Endothelial cell of umbilical vein (primary cell): ENCODE measurements at places on chromosomes 12 and 14. TPM values are rescaled to one million over a fixed set of nuclear protein-coding genes. Genes with fewer than 3 reads are reported as not detected.

Gene CCDC196
- not detected in 2 replicates for total RNA-seq

Gene AP5M1
- total RNA-seq: 38.7 and 39.6 TPM in 2 replicates

Gene ANKRD33
- 0.95 and 1.2 TPM in 2 replicates for total RNA-seq

Gene SLC10A1
- total RNA-seq: not detected in 2 replicates

Gene MFAP5
- total RNA-seq: not detected in 2 replicates

Gene SLC6A15
- 0.24 and 1.1 TPM in 2 replicates for total RNA-seq

- no peak overlapping the region for H3K4me3 ChIP-seq
- H3K27me3 ChIP-seq: no peaks in the 10 kb centered on the region
- peak overlapping the region; percentile 96 for H3K27ac ChIP-seq
- H3K36me3 ChIP-seq: no peaks in the 10 kb centered on the region
Observed at GRCh38 chr14:73744874-73745529, 30.8 kb upstream of the PNMA1 start.

- H3K36me3 ChIP-seq: no peaks in the 10 kb centered on the region
- no peak overlapping the region for H3K4me3 ChIP-seq
- no peak overlapping the region for H3K27ac ChIP-seq
- H3K27me3 ChIP-seq: no peaks in the 10 kb centered on the region
Observed at GRCh38 chr12:90936230-90937005, 18.6 kb downstream of the CCER1 start.

DNA sequence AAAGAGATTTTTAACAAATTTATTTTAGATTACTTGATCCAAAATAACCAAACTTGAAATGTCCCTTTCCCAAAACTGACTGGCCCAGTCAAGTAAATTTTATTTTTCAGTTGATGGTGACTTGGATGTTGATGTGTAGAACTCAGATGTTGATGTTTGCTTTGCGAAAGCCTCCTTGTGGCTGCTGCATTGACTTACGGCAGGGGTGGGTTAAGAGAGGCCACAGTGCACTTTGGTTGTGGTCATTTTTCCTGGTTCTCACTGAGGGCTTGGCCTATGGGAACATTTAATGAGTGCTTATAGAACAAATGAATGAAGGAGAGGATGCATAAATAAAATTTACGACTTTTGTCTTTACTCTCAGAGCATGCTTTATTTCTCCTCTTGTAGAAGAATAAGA is 52.6 kb downstream of the SLCO1B3 start:
- H3K36me3 ChIP-seq: no peaks in the 10 kb centered on the region
- H3K27me3 ChIP-seq: no peaks in the 10 kb centered on the region
- H3K4me3 ChIP-seq: no peak overlapping the region
- no peak for DNase-seq
- H3K4me1 ChIP-seq: no peaks in the 10 kb centered on the region

DNA sequence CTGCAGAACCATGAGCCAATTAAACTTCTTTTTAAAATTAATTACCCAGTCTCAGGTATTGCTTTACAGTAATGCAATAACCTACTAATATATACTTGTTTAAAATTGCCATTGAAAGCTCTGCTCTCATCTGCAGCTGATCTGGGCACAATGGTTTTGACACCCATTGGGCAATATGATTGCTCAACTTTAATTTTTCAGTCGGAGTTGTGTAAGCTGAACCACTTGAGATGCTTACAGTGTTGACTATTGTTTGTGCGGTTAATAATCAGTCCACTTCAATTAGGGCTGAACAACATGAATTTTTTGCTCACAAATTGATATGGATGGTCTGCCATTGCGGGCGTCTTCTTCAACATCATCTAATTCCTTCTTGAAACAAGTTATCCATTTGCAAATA is 18.0 kb upstream of the OR4K5 start:
- no peak overlapping the region for H3K27ac ChIP-seq
- no peaks in the 10 kb centered on the region for H3K27me3 ChIP-seq
- no peaks in the 10 kb centered on the region for H3K4me1 ChIP-seq
- DNase-seq: no peak

- no peaks in the 10 kb centered on the region for H3K27me3 ChIP-seq
- H3K4me1 ChIP-seq: peaks cover 14% of the 10 kb centered on the region
- H3K36me3 ChIP-seq: no peaks in the 10 kb centered on the region
- H3K4me3 ChIP-seq: no peak overlapping the region
- H3K27ac ChIP-seq: peak overlapping the region; percentile 78
- peak; percentile 81 for DNase-seq
Observed at GRCh38 chr14:27366596-27366995, 768.8 kb upstream of the NOVA1 start.

GRCh38 chr14:91310606-91311283 is 66.2 kb upstream of the GPR68 start:
- H3K4me1 ChIP-seq: peaks cover 9% of the 10 kb centered on the region
- no peaks in the 10 kb centered on the region for H3K36me3 ChIP-seq
- no peak overlapping the region for H3K4me3 ChIP-seq
- H3K27ac ChIP-seq: no peak overlapping the region
